ENCODE measurements at places on chromosomes 5 and 9. TPM values are rescaled to one million over a fixed set of nuclear protein-coding genes. Genes with fewer than 3 reads are reported as not detected.

GRCh38 chr5:138775034-138775433 is 21.8 kb downstream of the CTNNA1 start:
- no peak for DNase-seq
- H3K36me3 ChIP-seq: peaks cover 6% of the 10 kb centered on the region
- H3K27me3 ChIP-seq: peaks cover 4% of the 10 kb centered on the region
- H3K4me3 ChIP-seq: no peak overlapping the region

GRCh38 chr5:74787424-74787823 is 20.4 kb downstream of the NSA2 start:
- H3K36me3 ChIP-seq: peaks cover 16% of the 10 kb centered on the region
- no peak overlapping the region for H3K27ac ChIP-seq
- no peak overlapping the region for H3K4me3 ChIP-seq
- H3K4me1 ChIP-seq: no peaks in the 10 kb centered on the region
- no peak for DNase-seq

DNA sequence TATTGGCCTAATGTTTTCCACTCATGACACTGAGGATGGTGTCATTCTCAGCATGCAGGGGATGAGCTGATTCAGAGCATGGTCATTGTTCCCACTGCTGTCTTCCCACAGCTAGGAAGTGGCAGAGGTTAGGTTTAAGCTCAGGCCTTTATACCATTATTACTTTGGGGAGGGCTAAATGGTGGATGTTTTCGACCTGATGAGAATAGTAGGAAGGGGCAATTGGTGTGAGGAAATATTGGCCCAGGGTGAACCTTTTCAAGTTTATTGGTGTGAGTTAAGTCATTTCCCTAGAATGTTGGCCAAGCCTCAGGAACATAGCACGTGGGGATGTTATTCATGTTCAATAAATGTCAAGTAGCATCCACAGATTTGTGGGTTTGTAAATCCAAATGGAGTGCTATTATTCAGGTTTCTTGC is 59.6 kb downstream of the ARHGAP26 start:
- no peak overlapping the region for H3K27ac ChIP-seq
- no peak overlapping the region for H3K4me3 ChIP-seq
- no peaks in the 10 kb centered on the region for H3K27me3 ChIP-seq

DNA sequence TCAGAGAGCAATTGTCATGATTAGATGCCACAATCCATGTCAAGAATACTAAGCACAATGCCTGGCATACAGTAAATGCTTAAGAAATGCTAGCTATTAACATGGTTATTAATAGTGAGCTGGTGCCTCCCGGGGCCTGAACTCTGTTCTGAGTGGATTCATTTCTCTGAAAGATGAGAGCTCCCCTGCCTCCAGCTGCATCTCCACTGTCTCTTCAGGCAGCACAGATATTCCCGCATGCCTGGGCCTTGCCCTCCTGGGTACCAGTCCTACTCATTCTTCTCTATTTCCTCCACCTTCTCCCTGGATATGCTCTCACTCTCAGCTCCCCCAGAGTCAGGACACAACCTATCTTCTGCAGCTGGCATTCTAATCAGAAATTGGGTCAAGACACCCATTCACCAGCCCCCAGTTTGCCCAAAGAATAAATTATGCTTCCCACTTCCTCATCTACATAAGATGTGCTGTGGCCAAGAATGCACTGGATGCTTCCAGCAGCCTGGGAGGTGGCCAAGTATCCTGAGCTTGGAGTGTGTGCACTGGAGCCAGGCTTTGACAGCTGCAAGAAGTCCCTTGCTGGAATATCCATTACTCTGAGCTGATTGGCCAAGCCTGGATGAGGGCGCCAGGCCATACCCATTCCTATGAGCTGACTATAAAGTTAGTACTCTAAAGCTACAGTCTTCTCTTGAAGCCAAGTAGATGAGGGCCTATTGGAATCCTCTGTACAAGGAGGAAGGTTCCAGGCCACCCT is 669.0 kb downstream of the ACTL7B start:
- H3K27ac ChIP-seq: no peak overlapping the region
- DNase-seq: no peak
- no peaks in the 10 kb centered on the region for H3K36me3 ChIP-seq

DNA sequence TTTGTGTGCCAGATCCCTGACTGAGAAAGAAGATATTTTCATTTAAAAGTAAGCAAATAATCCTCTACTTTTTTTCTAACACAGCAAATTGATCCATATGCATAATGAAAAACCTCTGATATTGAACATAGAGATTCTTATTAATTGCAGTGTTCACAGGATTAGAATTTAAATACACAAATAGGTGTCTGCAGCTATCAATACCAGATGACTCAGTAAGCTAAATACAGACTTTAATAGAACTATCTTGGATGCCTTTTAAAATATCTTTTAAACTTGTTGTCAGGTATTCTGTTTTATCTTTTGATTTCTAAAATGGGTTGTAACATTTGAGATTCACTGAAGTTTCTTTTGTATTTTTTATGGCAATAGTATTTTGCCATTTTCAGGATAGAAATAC is 43.1 kb downstream of the NIPBL start:
- no peak overlapping the region for H3K27ac ChIP-seq
- peaks cover 12% of the 10 kb centered on the region for H3K36me3 ChIP-seq
- H3K27me3 ChIP-seq: no peaks in the 10 kb centered on the region
- peaks cover 36% of the 10 kb centered on the region for H3K4me1 ChIP-seq
- no peak overlapping the region for H3K4me3 ChIP-seq

DNA sequence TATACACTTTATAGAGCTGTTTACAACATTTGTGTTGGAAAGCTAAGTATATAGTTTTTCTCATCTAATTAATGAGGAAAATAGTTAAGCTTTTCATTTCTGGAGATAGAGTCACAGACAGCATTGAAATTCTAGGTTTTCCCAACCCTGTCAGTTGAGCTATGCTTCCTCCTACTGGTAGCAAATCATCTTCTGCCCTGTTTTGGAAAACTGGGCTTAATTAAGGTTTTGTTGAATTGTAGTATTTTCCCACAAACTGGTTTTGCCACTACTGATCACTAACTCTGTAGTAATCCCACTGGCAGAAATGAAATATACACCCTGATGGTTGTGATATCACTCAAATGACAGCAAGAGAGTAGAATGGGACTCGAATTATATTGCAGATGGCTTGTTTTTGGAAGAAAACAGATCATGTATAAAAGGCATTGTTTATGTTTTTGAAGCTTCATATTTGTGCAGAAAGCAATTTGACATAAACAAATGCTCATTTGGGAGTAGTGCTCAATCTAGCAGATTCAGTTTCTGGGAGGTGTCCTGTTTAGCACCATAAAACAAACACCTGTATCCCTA is 46.6 kb downstream of the CD180 start:
- DNase-seq: no peak
- H3K4me3 ChIP-seq: no peak overlapping the region
- H3K27ac ChIP-seq: no peak overlapping the region

- H3K36me3 ChIP-seq: no peaks in the 10 kb centered on the region
- no peaks in the 10 kb centered on the region for H3K4me1 ChIP-seq
- no peak overlapping the region for H3K27ac ChIP-seq
- DNase-seq: no peak
- no peak overlapping the region for H3K4me3 ChIP-seq
These were observed 118.6 kb downstream of the BASP1 start for GRCh38 chr5:17336054-17336453.

GRCh38 chr9:35029241-35029640 is 39.7 kb downstream of the DNAJB5 start:
- no peak overlapping the region for H3K4me3 ChIP-seq
- H3K27ac ChIP-seq: no peak overlapping the region
- no peak for DNase-seq
- H3K36me3 ChIP-seq: peaks cover 2% of the 10 kb centered on the region
- no peaks in the 10 kb centered on the region for H3K27me3 ChIP-seq

DNA sequence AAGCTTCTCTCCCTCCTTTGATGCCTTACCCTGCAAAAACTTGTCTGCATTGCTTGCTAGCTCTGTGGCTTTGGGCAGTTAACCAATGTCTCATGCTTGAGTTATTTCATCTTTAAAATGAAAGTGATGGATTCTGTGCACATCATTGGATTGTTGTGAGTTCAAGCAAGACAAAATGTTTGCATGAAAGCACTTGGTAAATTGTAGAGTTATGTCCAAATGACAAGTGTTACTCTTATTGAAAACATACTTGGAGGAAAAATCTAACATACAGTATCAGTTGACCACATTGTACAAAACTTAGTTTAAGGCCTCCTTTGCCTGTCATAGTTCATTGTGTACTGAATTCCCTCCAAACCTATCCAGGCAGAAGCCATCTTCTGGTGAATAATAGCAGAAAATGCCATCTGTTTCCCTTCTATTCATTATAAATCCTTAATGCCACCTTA is 30.0 kb downstream of the TGFBR1 start:
- peak overlapping the region; percentile 29 for H3K4me3 ChIP-seq
- H3K27me3 ChIP-seq: no peaks in the 10 kb centered on the region

GRCh38 chr9:133171161-133171961 is 7.6 kb upstream of the GBGT1 start:
- H3K27me3 ChIP-seq: no peaks in the 10 kb centered on the region
- DNase-seq: no peak
- no peaks in the 10 kb centered on the region for H3K36me3 ChIP-seq
- H3K4me1 ChIP-seq: no peaks in the 10 kb centered on the region
- H3K4me3 ChIP-seq: no peak overlapping the region

- H3K4me1 ChIP-seq: no peaks in the 10 kb centered on the region
- H3K36me3 ChIP-seq: no peaks in the 10 kb centered on the region
- no peaks in the 10 kb centered on the region for H3K27me3 ChIP-seq
- no peak overlapping the region for H3K27ac ChIP-seq
These were observed 47.1 kb upstream of the SH3GL2 start for GRCh38 chr9:17531642-17532254.

GRCh38 chr5:3186736-3187405 is 408.8 kb upstream of the IRX1 start:
- no peaks in the 10 kb centered on the region for H3K27me3 ChIP-seq
- H3K4me3 ChIP-seq: no peak overlapping the region

DNA sequence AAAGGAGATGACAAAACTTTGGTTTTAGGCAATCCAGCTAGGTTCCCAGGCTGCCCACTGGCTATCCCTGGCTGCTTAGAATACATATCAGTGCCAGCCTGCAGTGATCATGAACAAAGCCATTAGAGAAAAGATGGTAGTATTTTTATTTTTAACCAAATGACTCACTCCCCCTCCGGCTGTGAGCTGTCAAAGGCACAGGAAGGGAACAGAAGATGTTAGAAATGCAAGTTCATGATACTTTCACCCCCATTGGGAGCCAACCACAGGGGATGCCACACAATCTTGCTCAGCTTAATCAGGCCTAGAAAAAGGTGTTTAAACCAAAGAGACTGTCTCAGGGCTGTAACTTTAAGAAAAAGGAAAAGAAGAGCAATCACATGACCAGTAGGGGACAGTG is 70.3 kb upstream of the ASTN2 start:
- peaks cover 10% of the 10 kb centered on the region for H3K27me3 ChIP-seq
- no peak for DNase-seq
- no peaks in the 10 kb centered on the region for H3K4me1 ChIP-seq

DNA sequence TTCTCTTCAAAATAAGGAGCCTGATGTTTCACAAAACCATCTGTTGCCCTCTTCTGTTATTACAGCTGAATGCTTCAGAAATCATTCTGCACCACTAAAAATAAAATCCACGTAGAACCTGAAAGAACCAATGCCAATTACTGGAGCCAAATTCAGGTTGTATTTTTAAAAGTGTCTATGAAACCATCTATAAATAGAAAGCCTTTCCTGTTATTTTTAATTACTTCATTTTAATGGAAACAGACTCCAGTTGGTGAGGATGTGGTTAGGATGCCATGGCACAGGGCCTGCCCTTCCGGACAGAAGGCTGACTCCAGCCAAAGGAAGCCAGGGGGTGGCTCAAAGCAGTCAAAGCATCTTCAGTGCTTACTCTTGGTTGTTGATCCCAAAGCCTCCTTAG is 119.8 kb downstream of the TENT4A start:
- peaks cover 7% of the 10 kb centered on the region for H3K27me3 ChIP-seq
- DNase-seq: no peak
- no peak overlapping the region for H3K4me3 ChIP-seq
- peaks cover 6% of the 10 kb centered on the region for H3K36me3 ChIP-seq
- H3K27ac ChIP-seq: no peak overlapping the region
- H3K4me1 ChIP-seq: peaks cover 41% of the 10 kb centered on the region

- H3K27me3 ChIP-seq: no peaks in the 10 kb centered on the region
- no peak overlapping the region for H3K4me3 ChIP-seq
- H3K36me3 ChIP-seq: peaks cover 26% of the 10 kb centered on the region
- DNase-seq: no peak
- H3K27ac ChIP-seq: no peak overlapping the region
These were observed 49.3 kb upstream of the HK3 start for GRCh38 chr5:176948458-176948857.

GRCh38 chr5:148732692-148733091 is 78.4 kb upstream of the HTR4 start:
- H3K27me3 ChIP-seq: peaks cover 3% of the 10 kb centered on the region
- no peaks in the 10 kb centered on the region for H3K36me3 ChIP-seq
- H3K27ac ChIP-seq: no peak overlapping the region
- peaks cover 7% of the 10 kb centered on the region for H3K4me1 ChIP-seq
- H3K4me3 ChIP-seq: no peak overlapping the region
- DNase-seq: no peak

GRCh38 chr9:99579964-99580363 is 241.7 kb upstream of the NR4A3 start:
- H3K4me1 ChIP-seq: no peaks in the 10 kb centered on the region
- DNase-seq: no peak

DNA sequence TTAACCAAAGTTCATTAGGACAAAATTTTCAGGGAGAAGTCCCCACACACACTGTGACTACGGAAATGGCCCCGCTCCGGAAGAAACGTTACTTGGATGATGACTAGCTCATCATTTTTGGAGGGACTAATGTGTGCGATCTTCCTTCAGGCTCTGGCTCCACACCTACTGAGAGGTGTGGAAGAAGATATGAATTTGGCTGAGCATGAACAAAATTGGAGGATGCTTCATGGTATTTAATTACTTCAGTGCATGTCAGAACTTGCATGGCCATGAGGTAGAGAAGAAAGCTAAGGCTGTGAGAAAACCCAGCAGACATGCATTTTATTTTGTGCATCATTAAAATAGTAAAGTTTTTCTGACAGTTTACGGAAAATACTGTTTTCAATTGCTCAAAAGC is 202.1 kb upstream of the TLE4 start:
- no peaks in the 10 kb centered on the region for H3K4me1 ChIP-seq
- H3K4me3 ChIP-seq: no peak overlapping the region
- peaks cover 6% of the 10 kb centered on the region for H3K27me3 ChIP-seq
- no peak overlapping the region for H3K27ac ChIP-seq

GRCh38 chr9:75891771-75892215 is 1.3 kb downstream of the PCSK5 start:
- DNase-seq: peak; percentile 44
- H3K4me3 ChIP-seq: peak overlapping the region; percentile 93
- peak overlapping the region; percentile 76 for H3K27ac ChIP-seq
- H3K4me1 ChIP-seq: peaks cover 36% of the 10 kb centered on the region

GRCh38 chr5:167819406-167819805 is 472.0 kb upstream of the WWC1 start:
- no peaks in the 10 kb centered on the region for H3K27me3 ChIP-seq
- H3K4me3 ChIP-seq: no peak overlapping the region
- H3K36me3 ChIP-seq: no peaks in the 10 kb centered on the region

Gene PCDHGA5
- 0.09 TPM for total RNA-seq

Gene NME5
- not detected for total RNA-seq

Gene PAXX
- 52.7 TPM for total RNA-seq

Gene TLX3
- not detected for total RNA-seq

Gene SLC46A2
- not detected for total RNA-seq

Gene PCDHA9
- not detected for total RNA-seq

Gene IL4
- 0.77 TPM for total RNA-seq

Gene AP3S1
- 84.5 TPM for total RNA-seq

Gene HRCT1
- not detected for total RNA-seq

Measured in activated CD4-positive, alpha-beta T cell treated with anti-CD3 and anti-CD28 coated beads for 36 hours (primary cell).